ENCODE measurements at places on chromosomes 16 and 17. TPM values are rescaled to one million over a fixed set of nuclear protein-coding genes. Genes with fewer than 3 reads are reported as not detected.

GRCh38 chr16:64012166-64012565 lies 1109.7 kb downstream of the CDH11 start:
- H3K36me3 ChIP-seq = no peaks in the 10 kb centered on the region
- no peaks in the 10 kb centered on the region for H3K27me3 ChIP-seq
- H3K27ac ChIP-seq = peak overlapping the region; percentile 28
- H3K4me1 ChIP-seq = no peaks in the 10 kb centered on the region
- no peak overlapping the region for H3K4me3 ChIP-seq

DNA sequence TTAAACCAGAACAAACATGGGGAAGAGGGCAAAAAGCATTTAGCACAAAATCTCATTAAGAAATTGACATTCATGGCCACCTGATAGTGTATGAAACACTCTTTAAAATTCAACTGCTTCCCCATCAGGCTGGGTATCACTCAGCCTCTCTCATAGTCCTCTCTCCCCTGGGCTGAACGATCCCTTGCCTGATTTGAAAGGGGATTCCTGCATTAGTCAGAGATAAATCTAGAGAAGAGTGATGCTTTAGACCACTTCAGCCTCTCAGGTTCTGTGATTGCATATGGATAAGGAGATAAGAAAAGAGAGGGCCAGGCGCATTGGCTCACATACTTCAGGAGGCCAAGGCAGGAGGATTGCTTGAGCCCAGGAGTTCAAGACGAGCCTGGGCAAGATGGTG lies 280.0 kb downstream of the SOX9 start:
- H3K27ac ChIP-seq = no peak overlapping the region
- H3K4me1 ChIP-seq = peaks cover 5% of the 10 kb centered on the region

DNA sequence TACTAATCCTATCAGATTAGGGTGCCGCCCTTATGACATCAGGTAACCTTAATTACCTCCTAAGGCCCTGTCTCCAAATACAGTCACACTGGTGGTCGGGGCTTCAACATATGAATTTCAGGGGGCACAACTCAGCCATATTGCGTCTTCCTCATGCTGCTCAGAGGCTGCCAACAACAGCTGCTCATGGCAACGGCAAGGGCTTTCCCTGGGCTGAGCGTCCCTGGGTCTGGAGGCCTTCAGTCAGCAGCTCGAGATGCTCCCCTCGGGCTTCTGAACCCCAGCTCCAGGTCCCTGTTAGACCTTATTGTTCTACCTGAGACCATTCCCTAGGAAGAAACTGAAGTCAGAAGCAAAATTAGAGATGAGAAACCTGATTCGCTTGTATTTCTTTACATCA lies 157.2 kb downstream of the TMEM132E start:
- no peak overlapping the region for H3K27ac ChIP-seq
- no peaks in the 10 kb centered on the region for H3K27me3 ChIP-seq
- no peak overlapping the region for H3K4me3 ChIP-seq
- no peaks in the 10 kb centered on the region for H3K36me3 ChIP-seq
- H3K4me1 ChIP-seq = no peaks in the 10 kb centered on the region

- DNase-seq = no peak
- H3K4me1 ChIP-seq = no peaks in the 10 kb centered on the region
- H3K27me3 ChIP-seq = no peaks in the 10 kb centered on the region
- H3K4me3 ChIP-seq = no peak overlapping the region
- no peaks in the 10 kb centered on the region for H3K36me3 ChIP-seq
Measured at GRCh38 chr17:56389356-56389755, 204.1 kb upstream of the NOG start.

DNA sequence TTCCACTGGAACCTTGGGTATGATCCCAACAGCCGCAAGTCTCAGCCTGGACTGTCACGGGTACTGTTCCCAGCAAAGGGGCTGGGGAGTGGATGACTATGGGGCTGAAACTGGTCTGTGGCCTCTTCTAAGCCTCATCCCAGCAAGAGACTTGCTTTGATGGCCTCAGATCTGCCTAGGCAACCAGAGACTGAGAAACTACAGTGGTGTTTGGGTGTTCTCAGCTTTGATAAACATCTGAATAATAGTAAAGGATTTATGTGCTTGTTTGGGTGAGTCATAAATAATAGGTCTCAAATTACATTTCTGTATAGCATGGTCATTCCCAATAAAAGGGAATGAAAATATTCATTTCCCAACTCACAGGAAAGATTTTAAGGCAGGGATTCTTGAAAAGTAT lies 30.2 kb upstream of the ULK2 start:
- H3K36me3 ChIP-seq = peaks cover 5% of the 10 kb centered on the region
- H3K27me3 ChIP-seq = no peaks in the 10 kb centered on the region
- no peak overlapping the region for H3K4me3 ChIP-seq
- no peaks in the 10 kb centered on the region for H3K4me1 ChIP-seq

DNA sequence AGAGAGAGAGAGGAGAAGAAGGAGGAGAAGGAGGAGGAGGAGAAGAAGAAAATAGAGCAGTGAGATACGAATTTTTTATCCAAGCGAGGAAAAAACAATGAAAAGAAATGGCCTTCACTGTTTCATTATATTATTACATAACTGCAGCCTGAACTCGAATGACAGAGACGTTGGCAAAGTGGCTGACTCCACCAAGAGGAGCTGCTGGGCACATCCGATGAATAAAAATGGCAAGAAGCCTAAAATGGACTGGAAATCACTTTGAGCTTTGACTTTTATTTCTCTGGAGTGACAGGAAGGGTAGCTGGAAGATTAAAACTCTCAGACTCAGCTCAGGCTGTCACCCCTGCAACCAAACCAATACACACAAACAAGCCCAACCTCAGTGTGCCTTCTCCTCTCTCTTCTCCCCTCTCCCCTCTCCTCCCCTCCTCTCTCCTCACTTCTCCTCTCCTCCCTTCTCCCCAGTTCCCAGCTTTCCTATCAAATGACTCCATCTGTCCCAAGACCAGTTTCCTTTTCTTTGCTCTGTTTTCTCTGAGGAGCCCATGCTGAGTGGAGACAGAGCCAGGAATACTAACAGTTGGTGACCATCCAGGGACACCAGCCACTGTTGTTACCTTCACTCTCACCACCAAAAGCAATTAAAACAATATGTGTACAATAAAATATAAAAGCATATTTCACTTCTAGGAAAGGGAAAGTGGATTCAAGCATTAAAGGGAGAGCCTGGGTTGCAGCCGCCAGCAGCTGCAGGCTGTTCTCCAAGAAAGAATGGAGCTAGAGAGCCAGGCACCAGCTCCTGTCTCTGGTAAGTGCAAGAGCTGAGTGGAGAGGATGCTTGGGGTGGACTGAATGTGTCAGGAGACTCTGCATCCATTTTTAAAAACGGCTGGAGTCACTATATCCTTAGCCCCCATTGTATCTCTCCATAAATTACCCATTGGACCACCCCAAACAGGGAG lies 51.2 kb downstream of the SOX9 start:
- H3K27me3 ChIP-seq = no peaks in the 10 kb centered on the region
- no peak for DNase-seq

DNA sequence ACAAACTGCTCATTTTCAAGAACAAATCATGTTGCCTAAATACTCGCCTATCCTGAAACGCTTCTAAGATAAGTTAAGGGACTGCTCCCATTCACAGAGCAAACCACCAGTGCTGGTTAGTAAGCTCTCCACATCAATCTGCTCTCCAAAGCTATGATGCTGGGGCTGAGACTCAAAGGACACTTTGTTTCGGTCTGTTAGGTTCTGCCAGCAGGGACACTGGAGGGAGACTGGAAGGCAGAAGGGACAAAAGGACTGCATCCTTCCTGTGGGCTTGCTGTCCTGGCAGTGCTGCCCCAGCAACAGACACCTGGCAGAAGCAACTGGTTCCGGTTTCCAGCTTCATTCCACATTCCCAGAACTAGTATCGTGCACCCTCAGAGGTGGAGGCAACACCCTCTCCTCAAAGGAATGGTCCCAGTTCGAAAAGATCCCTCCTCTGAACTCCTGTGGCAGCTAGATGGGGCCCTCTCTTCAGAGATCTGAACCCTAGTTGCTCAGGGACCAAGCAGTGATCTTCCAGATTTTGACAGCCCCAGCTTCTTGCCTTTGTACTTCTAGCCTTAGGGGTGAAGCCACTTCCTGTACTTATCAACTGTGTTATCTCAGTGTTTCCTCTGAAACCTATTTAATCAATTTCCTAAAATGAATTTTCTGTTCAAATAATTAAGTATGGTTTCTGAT lies 73.4 kb upstream of the GSG1L start:
- peaks cover 40% of the 10 kb centered on the region for H3K36me3 ChIP-seq
- no peaks in the 10 kb centered on the region for H3K27me3 ChIP-seq
- H3K27ac ChIP-seq = no peak overlapping the region
- peaks cover 7% of the 10 kb centered on the region for H3K4me1 ChIP-seq
- no peak overlapping the region for H3K4me3 ChIP-seq
- DNase-seq = no peak

MFSD6L gene
- total RNA-seq = not detected

TOX3 gene
- 24.3 TPM for total RNA-seq

Measured in transverse colon (tissue), 4 donors.